ENCODE measurements at places on chromosomes 2 and 18.

DNA sequence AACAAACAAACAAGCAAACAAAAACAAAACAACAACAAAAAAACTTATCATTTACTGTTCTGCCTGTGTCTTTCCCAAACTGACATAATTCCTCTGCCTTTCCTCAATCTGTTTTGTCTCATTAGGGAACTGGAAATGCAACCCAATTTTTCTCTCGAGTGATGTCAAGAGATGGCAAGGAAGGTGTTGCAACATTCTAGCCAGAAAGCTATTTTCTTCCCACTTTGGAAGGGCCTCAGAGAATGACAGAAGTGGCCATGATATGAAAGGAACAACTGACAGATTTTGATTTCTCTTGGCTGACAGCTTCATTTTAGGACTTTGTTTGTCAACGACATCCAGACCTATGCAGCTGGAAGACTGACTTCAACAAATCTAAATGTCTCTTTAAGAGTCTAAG lies 24.7 kb downstream of the RND3 start:
- DNase-seq, result no peak

- no peak for DNase-seq
These were observed 68.7 kb downstream of the SDC1 start for GRCh38 chr2:20156076-20156759.

- DNase-seq, result no peak
These were observed 36.9 kb upstream of the LBH start for GRCh38 chr2:30194421-30194820.

GRCh38 chr2:211049321-211050018 lies 493.1 kb downstream of the CPS1 start:
- DNase-seq, result no peak

DNA sequence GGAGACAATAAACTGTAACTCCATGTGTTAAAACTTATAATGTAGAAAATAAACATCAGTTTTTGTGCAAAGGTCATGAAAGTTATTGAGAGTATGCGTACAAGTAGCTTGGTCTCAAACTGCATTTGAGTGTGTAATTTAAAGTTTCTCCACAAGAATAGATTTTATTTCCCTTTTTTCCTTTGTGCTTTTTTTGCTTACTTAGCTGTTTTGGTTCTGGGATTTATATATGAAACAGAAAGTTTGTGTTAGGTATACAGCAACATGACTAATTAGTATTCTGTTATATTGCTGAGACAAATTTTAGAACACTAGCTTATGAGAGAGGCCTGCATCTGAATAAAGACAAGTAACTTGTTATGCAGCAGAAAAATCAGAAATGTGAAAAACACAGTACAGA lies 67.5 kb downstream of the GTF2A1L start:
- DNase-seq, result no peak

- peak; percentile 31 for DNase-seq
These were observed 43.4 kb upstream of the MTCL1 start for GRCh38 chr18:8661754-8662559.

DNA sequence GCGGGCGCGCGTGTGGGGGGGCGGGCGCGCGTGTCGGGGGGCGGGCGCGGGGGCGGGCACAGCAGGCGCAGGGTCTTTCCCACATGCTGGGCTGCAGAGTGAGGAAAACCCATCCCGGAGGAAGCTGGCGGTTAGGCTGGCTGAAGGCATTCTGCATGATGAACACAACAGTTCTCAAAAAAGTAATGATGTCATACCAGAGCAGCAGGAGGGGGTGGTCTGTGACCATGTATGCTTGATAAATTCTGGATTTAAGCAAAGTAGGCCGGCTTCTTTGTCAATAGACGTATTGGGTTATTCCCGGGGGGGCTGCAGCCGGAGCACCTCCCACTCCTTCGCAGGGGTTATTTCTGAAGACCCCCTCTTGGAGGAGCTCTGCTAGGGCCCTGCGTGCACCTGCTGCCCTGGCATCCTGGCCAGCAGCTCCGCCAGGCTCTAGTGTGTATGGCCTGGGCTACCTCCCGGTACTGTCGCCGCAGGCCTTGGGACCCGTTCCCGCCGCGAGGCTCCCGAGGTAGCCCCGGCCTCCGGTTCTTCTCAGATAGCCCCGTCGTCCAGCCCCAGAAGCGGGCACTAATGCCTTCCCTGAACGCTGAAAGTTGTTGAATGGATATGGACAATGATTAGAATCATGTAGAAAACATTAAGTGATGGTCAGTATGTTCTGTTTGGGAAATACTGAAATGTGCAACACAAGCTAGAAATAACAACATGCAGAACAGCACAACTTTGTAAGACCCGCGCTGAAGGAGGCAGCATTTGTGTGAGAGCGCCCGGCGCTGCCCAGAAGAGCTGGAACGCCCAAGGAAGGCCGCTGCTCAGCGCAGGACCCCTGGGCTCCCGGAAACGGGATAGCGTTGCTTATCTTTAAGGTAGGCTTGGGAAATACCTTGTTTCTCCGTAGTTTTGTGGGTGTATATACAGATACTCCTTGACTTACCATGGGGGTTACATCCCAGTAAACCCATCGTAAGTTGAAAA lies 101.4 kb upstream of the RAB6C start:
- peak; percentile 41 for DNase-seq

- no peak for DNase-seq
These were observed 537 bp upstream of the ZC3H15 start for GRCh38 chr2:186485576-186485870.

- no peak for DNase-seq
These were observed 20.4 kb downstream of the ATP6V1B1 start for GRCh38 chr2:70956141-70956540.

GRCh38 chr2:8002765-8003393 lies 679.0 kb upstream of the ID2 start:
- DNase-seq, result no peak

DNA sequence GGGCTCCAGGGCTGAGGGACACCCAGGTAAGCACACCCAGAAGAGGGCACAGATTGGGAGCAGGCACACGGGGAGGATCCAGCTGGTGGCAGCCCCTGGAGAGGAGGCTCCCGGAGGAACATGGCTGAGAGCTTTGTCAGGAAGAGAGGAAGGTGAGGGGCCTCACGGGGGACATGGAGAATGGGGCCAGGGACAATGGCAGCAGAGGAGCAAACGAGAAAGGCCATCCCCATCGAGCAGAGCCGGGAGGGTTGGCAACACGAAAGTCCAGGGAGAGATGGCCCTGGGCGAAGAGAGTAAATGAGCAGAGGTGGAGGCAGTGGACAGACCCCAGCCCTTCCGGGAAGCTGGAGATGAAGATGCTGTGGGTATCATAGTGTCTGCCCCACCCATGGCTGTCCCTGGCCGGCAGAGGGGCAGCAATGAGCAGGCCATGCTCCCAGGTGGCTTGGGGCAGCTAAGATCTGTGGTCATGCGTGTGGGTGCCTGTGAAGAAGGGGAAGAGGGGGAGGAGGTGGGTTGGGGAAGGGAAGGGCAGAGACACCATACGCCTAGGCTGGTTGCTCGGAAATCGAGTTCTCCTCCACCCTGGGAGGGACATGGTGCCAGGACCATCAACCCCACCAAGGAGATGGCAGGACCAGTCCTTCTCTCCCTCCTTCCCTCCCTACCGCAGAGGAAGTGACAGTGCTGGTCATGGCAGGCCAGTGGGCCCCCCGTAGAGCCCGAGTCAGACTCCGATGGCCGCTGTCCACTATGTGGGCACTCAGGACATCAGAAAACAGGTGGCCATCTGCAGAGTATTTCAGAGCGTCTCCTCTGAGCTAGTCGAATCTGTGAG lies 191.7 kb downstream of the NDUFA10 start:
- DNase-seq, result no peak

DNA sequence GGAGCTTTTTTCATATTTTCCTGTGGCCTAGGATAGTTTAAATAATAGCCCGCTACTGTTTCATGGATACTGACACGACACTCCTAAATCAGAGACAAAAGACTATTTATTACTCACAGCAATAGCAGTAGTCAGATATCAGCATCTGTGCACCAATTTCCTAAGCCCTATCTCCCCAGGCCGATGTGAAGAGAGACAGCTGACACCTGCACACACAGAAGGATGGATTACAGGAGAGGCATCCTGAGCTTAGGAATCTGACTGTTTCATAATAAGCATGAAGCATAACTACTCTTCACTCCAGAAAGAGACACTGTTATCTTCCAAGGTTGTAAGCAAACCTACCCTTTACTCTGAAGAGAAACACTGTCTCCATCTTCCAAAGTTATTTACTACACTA lies 105.4 kb downstream of the ATL2 start:
- DNase-seq, result no peak

GRCh38 chr2:232521959-232522622 lies 1.9 kb downstream of the PRSS56 start:
- DNase-seq, result peak; percentile 74

DNA sequence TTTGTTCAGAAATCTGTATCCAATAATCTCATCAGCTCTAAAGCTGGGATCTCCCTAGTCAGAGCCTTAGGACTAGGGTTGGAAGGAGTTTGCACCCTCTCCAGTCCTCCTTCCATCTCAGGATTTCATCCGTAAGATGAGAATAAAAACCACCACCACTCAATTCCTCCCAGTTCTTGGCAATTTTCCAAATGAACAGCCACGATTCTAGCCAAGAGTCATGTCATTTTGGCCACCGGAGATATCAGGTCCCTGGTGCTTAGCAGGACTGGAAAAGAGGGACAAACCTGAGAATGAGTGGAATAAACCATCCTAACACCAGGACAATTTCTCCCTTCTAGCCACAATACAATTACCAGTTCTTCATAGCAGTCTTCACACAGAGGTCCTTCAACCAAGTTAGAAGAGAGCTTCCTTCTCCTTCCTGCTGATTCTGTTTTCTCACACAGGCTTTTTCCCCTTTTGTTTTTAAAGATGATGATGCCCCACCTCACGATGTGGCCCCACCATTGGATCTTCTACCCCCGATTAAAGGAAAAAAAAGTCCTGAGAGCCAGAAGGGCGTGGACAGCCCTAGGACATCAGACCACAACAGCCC lies 36.2 kb downstream of the KIAA2012 start:
- no peak for DNase-seq

GRCh38 chr2:3222636-3223035 lies 155.0 kb downstream of the EIPR1 start:
- no peak for DNase-seq

GRCh38 chr2:113877711-113878598 lies 11.9 kb upstream of the ACTR3 start:
- no peak for DNase-seq

GRCh38 chr18:26764177-26764576 lies 101.3 kb downstream of the AQP4 start:
- no peak for DNase-seq

DNA sequence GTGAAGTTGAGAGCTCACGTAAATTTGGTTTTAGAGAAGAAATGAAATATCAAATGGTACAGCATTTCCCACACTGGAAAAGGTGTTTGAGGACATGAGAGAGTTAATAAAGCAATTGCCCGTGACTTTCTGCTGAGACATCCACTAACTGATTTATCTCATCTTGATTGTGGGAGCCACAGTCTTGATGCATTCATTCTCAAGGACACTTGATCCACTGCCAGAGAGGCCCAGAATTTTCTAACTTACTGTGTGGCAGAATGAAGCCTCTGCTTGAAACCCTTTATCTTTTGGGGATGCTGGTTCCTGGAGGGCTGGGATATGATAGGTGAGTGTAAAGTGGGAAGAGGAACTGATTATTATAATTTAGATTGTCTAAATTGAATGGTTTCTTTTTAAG lies at the start of gene CPO:
TSS of gene CPO (plus strand) at position 179 of the 400 bp plus-strand sequence. CDS start at position 261, 82 bp downstream.
- DNase-seq, result no peak

- DNase-seq, result no peak
These were observed 14.6 kb downstream of the SCLY start for GRCh38 chr2:238075397-238075796.

GRCh38 chr2:112148477-112148876 lies 10.3 kb downstream of the FBLN7 start:
- DNase-seq, result no peak

DNA sequence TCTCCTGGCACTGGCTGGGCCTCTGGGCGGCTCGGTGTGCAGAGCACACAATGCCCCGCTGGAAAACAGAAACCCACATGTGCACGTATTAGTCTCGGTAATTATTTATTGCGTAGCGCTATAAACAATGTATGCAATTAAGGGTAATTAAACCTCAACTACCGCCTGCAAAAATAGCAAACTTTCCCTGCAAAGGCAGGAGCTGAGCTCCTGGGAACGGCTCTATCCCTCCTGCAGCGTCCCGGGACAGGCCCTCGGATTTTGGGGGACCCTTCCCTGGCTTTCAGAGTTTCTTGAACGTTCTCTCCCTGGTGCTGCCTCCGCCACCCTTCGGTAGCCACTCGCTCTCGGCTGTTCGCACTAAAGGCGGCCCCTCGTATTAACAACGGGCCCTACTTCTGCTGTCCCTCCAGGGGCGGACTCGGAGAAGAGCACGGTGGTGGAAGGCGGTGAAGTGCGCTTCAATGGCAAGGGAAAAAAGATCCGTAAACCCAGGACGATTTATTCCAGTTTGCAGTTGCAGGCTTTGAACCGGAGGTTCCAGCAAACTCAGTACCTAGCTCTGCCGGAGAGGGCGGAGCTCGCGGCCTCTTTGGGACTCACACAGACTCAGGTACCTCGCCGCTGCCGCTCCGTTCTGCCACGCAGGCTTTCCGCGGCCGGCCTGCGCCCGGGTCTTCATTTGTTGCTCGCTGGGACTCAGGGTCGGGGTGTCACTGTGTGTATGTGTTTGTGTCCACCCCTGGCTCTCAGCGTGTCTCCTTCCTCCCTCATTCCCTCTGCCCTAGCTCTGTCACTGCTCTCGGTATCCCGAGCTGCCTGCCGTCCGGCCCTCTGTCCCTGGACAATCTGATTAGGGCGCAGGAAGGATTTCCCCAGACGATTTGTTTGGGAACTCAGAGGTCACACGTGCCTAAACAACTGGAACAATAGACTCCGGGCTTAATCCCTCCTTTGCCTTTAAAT lies 1.2 kb downstream of the DLX1 start:
- DNase-seq, result peak; percentile 30

DNA sequence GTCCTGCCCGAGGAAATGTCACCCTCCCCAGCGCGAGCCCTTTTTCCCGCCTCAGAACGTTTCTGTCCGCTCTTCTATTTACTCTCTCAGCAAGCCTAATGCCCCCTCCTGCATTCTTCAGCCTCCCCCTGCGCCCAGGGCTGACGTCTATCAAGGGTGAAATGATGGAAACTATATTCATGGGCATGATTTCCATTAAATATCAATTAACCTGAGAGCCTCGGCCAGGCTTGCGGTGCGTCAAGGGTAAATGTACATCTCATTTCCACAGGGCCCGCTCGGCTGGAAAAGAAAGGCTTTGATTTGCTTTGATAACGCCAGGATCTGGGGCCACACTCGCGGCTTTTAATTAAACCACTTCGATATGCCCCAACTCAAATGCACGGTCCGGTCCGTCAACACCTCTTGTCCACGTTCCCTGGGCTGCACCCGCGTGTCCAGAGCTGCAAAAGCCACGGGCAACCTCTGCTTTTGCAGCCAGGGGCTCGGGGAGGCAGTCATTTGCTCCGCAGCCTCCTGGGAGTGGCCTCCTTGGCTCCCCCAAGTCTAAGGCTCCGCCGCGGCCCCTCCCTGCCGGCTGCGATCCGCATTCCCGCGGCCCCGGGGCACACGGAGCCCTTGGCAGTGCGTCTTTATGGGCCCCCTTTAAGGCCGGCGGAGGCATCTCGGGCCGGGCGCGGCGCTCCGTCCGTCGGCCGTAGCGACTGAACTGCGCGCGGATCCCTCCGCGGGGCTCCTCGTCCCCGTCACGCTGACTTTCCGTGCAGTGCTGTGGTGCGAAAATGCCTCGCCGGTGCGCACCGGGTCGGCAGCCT lies at the start of gene HOXD8:
TSS of gene HOXD8 (plus strand) at position 724 of the 815 bp plus-strand sequence. CDS start 662 bp downstream, outside the sequence.
- peak; percentile 48 for DNase-seq

GRCh38 chr2:120393456-120393855 lies 47.5 kb downstream of the INHBB start:
- DNase-seq, result no peak

- no peak for DNase-seq
These were observed 21.6 kb upstream of the PDIA6 start for GRCh38 chr2:10834068-10834655.

GRCh38 chr2:183284606-183285005 lies 160.4 kb downstream of the NUP35 start:
- no peak for DNase-seq

- DNase-seq, result no peak
These were observed 103.4 kb downstream of the MEIS1 start for GRCh38 chr2:66538291-66538690.
